ENCODE measurements at places on chromosomes 12 and 14.

DNA sequence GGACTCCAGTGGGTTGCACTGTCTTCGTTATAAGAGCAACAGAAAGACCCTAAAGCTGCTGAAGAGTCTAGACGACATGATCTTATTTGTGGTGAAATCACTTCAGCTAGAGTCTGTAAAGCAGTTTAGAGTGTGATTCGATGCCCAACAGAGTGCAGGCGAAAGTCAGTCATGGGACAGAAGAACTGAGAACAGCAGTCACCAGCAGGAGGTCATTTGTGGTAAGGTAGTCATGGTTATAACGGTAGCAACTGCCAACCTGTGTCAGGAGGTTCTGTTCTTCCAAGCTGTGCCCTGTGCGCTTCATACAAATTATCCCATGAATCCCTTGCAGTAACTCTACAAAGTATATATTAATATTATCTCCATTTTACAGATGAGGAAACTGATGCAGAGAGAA, 954.1 kb downstream of the AACS start:
- no peak for DNase-seq

DNA sequence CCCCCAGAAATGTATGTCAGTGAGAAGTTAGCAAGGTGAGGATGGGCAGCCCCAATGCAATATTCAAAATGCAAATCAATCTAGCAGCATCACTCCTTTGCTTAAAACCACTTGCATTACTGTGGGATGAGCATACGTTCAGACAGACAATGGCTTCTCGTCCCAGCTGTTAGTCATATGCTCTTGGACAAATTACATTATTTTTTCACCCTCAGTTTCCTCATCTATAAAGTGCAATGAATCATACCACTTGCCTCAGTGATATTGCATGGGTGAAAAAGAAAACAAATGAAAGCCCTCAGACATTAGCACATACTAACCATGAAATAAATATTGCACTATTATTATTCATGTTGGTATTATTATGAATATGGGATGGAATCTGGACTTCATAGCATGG, 132.3 kb downstream of the C12orf75 start:
- no peak for DNase-seq

- no peak for DNase-seq
Measured at GRCh38 chr12:110971189-110971920, 51.0 kb upstream of the MYL2 start.

DNA sequence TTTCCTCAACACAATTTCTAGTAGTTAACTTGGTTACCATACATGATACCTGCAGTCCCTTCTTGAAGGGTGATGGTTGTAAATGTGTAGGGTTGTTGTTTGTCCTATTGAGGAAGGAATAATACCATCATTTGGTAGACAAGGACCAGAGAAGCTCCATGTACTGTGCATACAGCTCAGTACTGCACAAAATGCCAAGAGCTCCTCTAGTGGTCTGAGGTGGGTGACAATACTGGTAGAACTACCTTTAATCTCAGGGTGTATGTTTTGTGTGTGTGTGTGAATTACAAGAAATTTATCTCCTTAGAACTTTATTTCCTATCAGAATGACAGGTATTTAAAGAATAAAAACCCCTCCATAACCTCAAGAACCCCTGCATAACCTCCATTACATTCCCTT, 575.3 kb downstream of the TMTC2 start:
- no peak for DNase-seq

- no peak for DNase-seq
Measured at GRCh38 chr14:38808734-38809455, 294.1 kb downstream of the SEC23A start.

DNA sequence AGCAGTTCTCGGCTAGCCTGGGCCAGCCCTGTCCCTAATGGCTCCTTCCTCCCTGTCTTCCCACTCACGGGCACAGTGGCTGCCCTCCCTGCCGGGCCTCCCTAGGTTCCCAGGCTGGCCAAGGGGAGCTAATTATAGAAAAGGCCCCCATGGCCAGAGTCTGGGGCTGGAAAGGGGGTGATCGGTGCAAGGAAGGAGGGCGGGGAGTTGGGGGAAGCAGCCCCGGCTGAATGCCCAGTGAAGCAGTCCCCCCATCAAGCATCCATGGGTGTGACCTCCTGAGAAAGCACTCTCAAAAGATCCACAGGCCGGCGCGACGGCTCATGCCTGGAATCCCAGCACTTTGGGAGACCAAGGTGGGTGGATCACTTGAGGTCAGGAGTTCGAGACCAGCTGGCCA, 54.9 kb downstream of the TESC start:
- DNase-seq, result no peak

- DNase-seq, result no peak
Measured at GRCh38 chr12:72679147-72679757, 407.1 kb downstream of the TRHDE start.

GRCh38 chr12:67634303-67634761, 14.2 kb upstream of the DYRK2 start:
- no peak for DNase-seq

- no peak for DNase-seq
Measured at GRCh38 chr12:110861729-110862128, 14.9 kb downstream of the CCDC63 start.

DNA sequence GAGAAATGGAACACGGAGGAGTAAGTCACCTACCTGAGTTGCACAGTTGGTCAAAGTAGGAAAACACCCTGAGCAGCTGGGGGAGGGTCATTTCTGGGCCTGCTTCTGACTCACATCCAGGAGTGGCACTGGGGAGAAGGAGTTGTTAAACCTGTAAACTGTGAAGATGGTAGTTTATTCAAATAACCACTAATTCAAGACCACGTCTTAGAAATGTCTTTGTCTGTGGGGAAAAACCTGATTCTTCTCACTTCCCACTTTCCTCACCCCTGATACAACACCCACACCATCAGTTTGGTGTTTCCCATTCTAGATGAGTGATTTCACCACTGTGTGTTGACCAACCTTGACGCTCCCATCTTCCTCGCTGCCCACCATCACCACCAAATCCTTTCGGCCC, 207.1 kb downstream of the ANO4 start:
- DNase-seq, result no peak

- DNase-seq, result no peak
Measured at GRCh38 chr12:57215668-57216013, 953 bp upstream of the NXPH4 start.

DNA sequence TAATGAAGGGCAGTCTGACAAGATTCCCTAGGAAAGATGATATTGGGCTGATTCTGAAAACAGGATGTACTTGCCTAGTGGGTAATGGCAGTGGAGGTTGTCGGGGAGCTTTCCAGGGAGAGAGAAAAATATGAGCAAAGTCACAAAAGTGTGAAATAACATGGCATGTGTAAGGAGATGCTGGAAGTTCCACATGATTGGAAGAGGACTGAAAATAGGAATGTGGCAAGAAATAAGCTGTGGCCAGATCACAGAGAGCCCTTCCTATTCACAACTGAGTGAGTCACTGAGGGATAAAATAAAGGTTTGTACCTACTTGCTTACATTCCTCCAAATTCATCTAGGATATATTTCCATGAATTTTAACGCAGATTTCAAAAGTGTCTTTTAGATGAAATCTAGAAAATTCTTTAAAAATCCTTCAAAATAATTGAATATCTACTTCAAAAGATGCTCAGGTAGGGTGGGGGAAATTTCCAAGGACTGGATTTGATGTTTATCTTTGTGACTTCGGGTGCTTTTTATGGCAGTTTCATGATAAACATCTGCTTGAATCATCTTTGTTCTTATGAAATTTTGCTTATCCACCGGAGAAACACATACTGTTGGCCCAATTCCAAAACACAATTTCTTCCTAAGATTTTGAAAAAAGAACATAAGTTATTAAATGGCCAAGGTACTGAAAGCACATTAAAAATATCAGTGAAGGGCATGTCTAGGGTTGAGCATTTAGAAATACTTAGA, 36.3 kb upstream of the SLC2A13 start:
- DNase-seq, result no peak

GRCh38 chr14:88611878-88612277, 49.0 kb downstream of the ZC3H14 start:
- no peak for DNase-seq

- no peak for DNase-seq
Measured at GRCh38 chr14:99592394-99592793, 11.6 kb downstream of the CCDC85C start.

DNA sequence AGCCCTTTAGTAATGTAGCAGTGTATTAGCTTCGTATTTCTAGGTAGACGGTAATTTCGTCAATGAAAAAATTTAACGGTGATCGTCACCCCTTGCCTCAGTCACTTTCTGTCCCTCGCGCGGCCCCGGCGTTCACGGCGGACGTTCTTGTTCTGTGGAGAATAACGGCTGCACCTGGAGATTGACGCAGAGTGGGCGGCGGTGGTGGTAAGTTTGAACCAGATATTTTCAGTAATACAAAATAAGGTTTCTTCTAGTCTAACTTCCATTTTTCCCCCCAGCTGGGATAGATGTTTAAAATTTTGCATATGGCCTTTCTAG, 341 bp downstream of the ZNF10 start:
- DNase-seq, result peak; percentile 2

DNA sequence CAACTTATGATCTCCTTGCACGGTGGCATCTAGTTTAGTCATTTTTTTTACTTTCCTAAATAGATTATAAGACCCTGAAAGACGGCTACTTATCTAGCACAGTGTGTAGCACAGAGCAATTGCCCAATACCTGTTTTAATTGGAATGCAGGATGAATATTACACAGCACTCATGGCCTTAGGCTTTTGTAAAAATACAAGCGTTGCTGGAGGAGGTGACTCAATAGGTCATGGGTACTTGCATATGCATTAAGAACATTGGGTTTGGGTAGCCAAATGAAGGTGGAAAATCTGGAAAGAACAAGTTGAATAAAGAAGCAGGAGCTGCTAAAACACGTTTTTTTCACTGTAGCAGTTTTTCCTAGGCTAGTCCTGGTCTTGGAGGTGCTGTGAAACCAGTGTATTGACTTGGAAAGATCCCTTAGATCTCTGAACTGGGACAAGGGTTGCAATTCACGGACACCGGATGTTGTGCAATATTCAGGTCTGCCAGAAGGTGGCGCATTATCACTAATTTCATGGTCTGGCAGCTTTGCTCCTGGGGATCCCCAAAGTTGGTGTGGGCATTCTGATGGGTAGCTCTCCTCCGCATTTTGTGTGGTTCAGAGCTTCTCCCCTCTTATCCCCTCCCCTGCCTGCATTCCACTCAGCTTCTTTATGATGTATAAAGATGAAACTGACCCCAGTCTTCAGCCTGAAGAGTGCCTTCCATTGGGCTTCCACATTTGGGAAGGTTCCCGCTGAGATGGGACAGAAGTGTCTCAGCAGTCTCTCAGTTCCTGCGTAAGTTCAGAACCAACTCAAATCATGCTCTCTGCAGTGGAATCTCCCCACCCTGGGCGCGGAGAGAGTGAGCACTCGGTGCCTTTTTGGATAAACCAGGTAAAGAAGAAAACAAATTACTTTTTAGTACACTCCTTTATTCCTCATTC, 278.3 kb downstream of the NRXN3 start:
- DNase-seq, result peak; percentile 36

- DNase-seq, result no peak
Measured at GRCh38 chr12:93108985-93109384, 179.9 kb upstream of the EEA1 start.

DNA sequence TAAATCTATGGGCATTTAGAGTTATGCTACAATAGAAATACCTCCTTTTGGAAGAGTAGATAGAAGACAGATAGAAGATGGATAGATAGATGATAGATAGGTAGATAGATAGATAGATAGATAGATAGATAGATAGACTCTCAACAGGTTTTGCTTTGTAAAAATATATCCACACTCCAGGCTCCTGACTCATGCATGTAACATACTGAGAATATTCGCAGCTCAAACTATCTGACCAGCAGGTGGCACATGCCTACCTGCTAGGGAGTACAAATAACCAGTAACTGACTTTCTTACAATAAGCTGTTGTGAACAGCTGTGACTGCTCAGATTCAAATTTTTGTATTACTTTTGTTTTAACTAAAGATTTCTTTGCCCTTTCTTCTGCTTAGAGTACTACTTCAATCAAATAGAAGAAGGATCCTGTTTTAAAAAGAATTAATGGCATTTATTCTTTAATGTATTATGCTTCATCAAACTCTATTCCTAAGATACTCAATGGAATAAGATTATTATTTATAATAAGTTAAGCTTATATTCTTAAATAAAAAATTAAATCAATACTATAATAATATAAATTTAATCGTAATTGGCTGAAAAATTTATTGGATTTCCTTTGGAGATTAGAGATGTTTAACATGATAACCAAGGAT, 15.8 kb upstream of the CPNE8 start:
- DNase-seq, result no peak

- DNase-seq, result no peak
Measured at GRCh38 chr12:64674367-64674922, 64.2 kb downstream of the RASSF3 start.

- DNase-seq, result no peak
Measured at GRCh38 chr12:26113181-26113654, 11.6 kb downstream of the BHLHE41 start.

- no peak for DNase-seq
Measured at GRCh38 chr12:115394496-115395220, 710.7 kb upstream of the TBX3 start.

DNA sequence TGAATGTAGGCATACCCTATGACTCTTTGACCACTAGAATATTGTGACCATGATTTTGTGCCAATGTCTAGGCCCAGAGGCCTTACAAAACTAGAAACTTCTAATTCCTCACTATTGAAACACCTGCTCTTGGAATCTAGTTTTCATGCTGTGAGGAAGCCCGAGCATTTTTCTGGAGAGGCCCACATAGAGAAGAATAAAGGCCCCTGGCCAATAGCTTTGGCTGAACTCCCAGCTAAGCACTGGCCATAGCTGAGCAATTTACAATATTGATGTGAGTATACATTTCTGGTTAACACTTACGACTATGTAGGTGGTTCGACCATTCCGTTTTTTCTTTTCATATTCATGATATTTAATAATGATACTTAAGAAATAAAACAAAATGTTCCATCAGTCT, 190.3 kb downstream of the KCNH5 start:
- no peak for DNase-seq

GRCh38 chr12:3075315-3075714, 1.9 kb upstream of the TSPAN9 start:
- DNase-seq, result no peak

DNA sequence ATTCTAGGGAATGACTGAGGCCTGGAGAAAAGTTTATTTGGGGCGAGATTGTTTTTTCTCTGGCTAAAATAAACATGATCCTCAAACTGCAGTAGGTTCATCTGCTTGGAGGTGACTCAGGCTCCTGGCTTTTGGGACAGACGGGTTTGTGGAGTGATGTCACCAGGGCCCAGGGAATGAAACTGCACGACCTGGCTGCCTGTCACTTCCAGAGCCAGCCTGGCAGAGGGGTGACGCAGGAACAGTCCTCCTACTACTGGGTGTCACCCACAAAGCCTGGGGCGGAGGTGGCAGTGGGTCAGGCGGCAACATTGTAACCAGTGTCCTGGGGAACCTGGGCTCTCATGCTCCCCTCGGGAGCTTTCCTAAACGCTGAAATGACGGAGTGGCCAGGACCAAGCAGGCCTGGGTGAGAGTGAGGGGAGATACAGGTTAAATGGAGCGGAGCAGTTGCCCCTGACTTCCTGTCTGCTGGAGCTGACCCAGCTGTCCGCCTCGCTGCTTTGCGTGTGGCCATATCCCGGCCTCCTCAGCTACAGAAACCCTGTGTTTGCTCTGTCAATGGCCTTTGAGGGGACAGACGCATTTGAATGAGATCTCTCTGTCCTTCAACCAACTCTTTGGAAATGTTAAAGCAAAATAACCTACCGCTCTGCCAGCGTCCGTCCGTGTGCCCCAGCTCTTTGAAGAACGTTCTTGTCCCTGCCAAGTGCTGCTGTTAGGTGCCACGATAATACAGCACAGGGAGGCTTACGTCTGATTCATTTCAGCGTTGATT, 6.5 kb downstream of the HIP1R start:
- no peak for DNase-seq

All from stimulated activated CD4-positive, alpha-beta T cell treated with anti-CD3 and anti-CD28 coated beads, TNF-alpha, amount 100 ng/mL, for 24 hours (primary cell).